NCI-H1105 treated with DMSO at 0.1 percent for 48 hours (cell line): ENCODE measurements at places on chromosomes 11 and 22.

- peak; percentile 63 for DNase-seq
These were observed 3.6 kb downstream of the FIBP start for GRCh38 chr11:65884716-65885092.

DNA sequence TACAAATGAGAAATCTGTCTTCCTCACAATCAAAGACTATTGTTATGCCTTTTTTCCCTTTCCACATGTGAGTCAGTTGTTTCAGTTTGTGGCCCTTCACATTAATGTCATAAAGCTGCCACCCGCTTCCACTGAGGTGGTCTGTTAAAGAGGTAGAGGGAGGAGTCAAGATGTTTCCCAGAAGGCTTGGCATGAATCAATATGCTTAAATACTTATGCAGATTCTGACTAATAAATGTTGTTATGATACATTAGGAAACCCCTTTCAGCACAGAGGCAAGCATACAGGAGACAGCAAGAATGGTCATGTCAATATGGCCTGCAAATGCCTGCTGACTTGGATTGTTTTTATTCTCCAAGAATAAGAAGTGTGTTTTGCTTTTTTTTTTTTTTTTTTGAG, 6.5 kb downstream of the RTN3 start:
- DNase-seq, result no peak

DNA sequence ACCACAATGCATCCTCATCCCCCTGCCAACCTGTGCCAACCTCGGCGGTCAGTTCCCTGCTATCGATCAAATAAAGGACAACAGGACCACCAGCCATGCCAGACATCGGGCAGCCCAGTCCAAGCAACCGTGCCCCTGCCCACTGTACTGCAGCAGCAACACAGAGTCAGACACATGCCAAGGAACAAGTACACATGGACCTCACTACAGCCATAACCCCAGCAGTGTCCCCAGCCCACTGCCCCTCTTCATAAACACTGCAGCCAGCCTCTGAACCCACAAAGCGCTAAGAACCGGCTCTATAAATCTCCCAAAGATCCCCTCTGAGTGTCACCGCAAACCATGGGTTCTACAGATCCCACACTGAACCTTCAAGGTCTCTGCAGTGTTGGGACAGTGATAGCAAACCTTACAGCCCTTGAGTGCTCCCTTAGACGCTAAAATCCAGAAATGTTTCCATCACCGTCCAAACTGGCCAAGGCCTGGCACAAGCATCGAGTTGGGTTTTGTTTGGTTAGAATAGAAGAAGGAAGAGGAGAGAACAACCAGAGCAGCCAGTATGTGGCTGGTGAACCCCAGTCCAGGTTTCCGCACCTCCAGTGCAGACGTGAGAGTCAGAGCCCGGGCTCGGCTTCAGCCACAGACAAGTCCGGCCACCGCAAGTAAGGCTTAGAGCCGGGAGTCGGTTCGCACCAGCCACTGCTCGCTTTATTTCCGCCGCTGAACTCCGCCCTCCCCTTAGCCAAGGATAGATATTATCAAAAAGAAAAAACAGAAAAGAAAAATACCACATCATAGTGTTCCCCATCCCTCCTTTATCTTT, 7.9 kb downstream of the PAX6 start:
- no peak for DNase-seq

GRCh38 chr22:32480238-32480637, 5.6 kb downstream of the FBXO7 start:
- no peak for DNase-seq

DNA sequence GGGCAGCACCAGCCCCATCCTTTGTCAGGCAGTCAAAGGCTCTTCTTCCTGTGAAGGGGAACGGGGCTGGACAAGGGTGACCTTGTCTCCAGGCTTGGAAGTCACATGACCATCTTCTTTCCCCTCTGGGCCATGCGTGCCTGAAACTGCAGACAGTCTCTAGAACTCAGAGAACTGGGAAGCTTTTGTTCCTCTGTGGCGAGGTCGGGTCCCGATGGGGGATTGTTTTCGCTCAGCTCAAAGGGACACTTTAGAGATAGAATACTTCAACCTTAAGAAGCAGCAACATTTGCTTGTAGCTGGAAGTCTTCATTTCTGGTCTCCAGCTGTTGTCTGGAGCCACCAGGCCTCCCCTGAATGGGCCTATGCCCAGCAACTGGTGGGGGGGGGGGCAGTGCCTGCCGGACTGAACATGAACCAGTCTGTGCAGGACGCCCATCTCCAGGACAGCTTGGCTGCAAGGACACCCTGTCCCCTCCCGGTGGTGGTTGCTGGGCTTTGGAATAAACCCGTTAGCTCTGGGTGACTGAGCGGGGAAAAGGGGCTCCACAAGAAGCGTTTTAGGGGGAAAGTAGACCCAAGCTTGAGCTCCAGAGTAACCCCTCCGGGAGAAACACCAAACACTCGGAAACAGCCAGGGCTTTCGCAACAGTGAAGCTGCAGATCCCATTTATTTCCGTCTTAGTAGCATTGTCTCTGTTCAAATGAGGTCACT, 55.7 kb upstream of the EMID1 start:
- no peak for DNase-seq

- DNase-seq, result peak; percentile 99
These were observed 186.7 kb downstream of the CADM1 start for GRCh38 chr11:115317277-115318185.

DNA sequence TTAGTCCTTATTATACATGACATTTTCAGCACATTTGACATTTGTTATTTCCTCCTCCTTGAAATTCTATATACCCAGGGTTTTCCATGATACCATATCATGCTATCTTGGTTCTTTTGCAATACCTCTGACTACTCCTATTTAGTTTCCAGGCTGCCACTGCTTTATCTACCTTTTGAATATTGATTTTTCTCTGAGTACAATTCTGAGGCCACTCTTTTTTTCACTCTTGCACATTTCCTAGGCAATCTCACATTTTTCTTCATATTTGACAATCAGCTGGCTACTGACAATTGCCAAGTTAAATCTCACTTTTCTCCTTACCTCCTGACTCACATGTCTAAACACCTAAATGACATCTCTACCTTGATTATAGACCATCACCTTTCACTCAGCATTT, 11.9 kb downstream of the SBF2 start:
- DNase-seq, result no peak

DNA sequence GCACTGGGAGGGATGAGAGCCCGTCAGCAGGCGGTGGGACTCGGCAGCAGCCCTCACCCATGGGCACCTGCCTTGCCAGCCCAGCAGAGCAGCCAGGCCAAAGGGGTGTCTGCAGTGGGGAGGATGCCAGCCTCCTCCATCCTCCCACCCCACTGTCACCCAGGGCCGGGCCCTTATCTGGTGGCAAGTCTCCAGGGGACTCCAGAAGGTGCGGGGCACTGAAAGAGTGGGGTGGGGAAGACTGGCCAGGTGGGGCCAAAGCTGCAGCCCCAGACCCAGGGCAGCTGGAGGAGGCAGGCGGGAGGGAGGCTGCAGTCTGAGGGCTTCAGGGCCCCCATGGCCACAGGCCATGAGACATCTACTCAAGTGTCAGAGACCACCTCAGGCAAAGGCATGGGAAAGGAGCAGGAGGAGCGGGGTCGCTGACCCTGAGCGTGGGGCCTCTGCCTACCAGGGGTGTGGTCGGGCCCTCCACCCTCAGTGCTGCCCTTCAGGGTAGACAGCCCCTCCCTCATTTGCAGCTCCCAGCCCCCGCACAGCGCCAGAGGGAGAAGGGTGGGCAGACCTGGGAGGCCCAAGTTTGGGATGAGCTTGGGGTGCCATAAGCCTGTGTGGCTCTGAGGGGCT, 3.5 kb downstream of the DGCR6L start:
- no peak for DNase-seq

DNA sequence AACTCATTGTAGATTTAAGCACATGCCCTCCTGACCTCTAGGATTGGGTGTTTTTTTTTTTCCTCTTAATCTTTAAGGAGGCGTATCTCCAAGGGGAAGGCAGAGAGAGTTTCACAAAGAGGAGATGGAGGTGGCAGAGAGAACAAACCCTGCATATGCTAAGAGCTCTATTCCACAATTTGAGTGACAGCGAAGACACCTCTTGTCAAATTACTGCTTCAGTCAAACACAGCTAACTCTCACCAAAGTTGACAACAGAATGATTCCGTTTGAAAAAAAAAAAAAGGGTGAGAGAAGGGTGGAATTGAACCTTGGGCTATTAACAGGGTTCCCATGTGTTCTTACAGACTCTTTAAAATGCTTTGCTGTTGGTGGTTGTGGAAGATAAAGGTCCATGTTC, 112.6 kb downstream of the NXPE2 start:
- DNase-seq, result no peak

DNA sequence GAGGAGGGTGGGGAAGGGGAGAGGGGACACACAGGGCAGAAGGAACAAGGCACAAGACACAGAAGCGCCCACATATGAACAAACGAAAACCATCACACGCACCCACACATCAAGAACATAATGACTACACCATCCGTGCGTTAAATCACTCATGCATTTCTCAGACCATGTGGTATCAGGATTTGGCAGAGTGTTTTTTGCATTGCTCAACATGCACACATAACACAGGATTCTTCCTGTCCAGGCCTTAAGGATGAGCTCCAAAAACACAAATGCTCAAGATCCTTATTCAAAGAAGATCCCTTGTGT, 309.5 kb downstream of the CADM1 start:
- DNase-seq, result no peak

DNA sequence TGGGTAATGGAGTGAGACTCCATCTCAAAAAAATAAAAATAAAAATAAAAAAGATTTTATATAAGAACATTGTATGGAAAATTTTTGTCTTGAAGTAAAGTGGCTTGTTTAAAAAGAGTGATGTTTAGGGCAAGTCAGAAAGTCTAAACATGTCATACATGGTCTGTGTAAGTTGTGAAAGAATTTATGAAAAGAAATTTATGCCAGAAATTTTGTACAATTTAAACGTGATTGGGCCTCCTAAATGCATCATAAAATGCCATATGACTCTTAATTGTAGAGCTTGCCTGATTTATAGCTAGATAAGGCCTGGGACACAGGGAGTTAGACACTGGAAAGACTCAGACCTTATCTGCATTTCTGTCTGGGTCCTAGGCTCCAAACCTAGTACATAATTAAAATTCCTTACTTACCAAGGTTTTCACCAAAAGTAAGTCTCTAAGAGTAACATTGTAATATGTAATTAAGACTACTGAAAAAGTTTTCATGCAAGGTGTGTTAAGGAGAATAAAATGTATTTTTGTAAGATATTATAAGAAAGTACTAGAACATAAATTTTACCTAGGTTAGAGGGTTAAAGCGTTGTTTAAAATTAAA, 110.5 kb downstream of the AASDHPPT start:
- no peak for DNase-seq

DNA sequence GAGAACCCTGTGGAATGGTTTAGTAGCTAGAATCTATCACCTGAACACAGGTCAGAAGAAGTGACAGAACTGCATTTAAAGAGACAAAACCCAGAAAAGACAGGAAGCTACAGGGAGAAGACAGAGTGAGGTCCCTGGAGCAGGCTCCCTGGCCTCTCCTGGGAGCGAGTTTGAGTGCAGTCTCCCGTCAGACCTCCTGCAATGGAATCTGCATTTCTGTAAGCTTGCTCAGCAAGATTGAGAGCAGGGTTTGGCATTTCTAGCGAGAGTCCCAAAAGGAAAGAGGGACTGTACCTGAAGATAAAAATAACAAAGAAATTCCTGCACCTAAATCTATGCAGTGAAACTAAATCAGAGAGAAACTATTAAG, 74.2 kb downstream of the MORC2 start:
- DNase-seq, result no peak

- no peak for DNase-seq
These were observed 71.5 kb upstream of the USP47 start for GRCh38 chr11:11770296-11770695.

GRCh38 chr22:20610243-20610686, 102.9 kb downstream of the MED15 start:
- DNase-seq, result no peak

DNA sequence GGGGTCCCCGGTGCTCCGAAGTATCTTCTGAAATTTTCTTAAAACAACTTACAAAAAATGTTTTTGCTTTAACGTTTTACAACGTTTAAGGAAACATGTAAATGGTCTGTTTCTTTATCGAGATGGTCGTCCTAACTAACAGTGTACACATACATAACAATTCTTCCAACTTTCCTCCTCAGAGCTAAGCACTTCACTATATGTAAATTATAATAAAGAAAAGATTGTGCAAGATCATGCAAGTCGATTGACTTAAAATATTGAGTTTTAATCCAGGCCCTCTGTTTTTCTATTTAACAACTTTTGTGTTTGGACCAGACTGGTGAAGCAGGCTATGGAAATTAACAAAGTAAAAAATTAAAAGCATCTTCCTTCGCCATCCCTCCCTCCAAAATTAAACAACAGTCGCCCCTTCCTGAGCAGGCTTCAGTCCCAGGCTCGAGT, 4.9 kb downstream of the ALX4 start:
- DNase-seq, result no peak

DNA sequence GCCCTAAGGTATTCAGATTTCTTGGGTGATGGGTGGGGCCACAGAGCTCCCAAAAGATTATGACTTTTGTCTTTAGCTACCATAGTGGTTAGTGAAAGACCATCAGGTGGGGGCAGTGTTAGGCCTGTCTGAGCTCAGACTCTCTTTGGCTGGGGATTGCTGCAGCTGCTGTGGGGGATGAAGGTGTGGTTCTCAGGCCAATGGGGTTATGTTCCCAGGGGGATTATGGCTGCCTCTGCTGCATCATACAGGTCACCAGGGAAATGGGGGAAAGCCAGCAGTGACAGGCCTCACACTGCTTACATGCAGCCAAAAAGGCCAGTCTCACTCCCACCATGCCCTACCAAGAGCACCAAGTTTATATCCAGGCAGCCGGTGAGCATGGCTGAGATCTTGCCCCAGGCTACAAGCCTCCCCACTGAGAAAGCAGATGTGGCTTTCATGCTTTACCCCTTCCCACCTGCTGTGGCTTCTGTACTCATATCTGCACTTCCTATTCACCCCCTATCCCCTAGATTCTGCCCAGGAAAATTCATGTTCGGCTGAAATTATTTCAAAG, 24.8 kb downstream of the CNTF start:
- DNase-seq, result no peak

DNA sequence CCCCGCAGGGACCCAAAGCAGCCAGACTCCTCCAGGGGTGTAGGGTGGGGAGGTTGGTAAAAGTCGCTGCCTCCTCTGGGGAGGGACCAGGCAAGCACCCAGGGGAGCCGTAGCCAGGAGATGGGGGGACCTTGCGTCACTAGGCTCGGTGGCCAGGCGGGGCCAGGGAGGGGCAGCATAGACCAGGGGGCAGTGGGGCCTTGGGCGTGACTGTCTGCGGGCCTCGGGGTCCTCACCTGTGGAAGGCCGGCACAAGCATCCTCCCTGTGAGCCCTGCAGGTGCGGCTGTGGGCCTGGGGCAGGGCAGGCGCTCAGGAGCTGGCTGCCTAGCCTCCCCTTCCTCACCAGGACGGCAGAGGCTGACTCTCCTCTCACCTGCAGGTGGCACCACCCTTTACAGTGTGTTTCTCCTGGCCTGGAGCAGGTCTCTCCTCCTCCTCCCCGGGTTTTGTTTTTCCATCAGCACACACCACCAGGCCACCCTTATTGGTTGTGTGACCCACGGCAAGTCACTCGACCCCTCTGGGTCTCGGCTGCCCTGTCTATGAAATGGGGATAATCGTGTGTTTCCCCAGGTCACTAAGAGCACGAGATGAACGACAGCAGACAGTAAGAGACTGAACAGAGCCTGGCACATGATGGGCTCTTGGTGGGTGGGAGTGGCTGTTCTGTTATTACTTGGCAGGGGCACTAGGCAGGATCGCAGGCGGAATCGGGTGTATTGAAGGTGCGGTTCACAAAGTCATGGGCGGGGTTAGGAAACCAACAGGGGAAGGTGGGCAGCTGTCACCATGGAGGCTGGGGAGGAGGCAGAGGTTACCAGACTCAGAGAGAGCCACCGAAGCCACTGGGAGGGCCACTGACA, 52.7 kb downstream of the FLRT1 start:
- peak; percentile 7 for DNase-seq
